AG20443 (cell line): ENCODE measurements at places on chromosomes 5 and 9.

- peak; percentile 62 for DNase-seq
Measured at GRCh38 chr5:139795074-139796001, at the start of gene PSD2. Gene PSD2 (plus strand): TSS chr5:139795808. CDS start chr5:139809441, 13,633 bp downstream.

DNA sequence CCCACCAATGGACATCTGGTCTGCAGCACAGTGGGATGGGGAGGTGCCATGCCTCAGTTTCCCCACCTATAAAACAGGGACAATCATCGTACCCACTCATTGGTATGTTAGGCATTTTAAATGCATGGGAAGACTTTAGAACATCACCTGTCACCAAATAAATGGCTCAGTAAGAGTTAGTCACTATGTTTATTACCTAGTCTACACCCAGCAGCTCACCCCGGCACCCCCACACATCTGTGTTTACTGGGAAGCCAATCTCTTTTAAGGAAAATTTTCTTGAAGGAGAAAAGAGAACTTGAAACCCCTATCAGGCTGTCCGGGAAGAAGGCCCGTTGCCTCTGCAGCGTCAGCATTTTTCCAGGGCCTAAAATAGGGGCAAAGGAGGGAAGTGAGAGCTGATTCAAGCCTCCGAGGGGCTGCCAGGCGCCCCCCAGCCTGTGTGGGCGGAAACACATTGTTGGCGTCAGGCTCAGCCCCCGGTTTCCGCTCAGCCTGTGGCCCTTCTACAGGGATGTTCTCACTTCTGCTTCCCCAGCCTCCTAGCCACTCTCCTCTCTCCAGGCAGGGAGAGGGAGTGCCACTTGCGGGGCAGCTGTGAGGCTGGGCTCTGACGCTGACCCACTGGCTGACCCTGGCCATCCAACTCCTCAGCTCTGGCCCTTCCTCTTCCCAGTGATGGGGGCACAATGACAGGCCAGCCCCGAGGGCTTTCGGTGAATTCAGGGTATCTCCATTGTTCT lies 4.6 kb downstream of the CSF1R start:
- DNase-seq = peak; percentile 24

DNA sequence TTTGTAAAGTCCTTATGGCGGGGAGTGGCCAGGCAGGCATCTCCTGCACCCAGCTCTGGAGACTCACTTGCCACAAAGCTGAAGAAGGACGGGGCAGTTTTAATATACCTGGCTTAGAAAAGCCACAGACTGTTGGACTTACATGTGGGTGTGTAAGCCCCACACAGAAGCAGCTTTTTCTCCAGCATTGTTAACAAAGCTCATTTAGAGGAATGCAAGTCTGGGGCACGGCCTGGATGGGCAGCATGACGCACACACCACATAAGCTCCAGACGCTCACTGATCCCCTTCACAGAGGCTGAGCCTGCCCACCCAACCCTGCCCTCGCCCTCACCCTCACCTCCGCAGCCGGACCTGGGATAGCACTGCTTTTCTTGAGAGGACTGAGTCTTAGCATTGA lies 58.0 kb upstream of the PDE8B start:
- DNase-seq = no peak

DNA sequence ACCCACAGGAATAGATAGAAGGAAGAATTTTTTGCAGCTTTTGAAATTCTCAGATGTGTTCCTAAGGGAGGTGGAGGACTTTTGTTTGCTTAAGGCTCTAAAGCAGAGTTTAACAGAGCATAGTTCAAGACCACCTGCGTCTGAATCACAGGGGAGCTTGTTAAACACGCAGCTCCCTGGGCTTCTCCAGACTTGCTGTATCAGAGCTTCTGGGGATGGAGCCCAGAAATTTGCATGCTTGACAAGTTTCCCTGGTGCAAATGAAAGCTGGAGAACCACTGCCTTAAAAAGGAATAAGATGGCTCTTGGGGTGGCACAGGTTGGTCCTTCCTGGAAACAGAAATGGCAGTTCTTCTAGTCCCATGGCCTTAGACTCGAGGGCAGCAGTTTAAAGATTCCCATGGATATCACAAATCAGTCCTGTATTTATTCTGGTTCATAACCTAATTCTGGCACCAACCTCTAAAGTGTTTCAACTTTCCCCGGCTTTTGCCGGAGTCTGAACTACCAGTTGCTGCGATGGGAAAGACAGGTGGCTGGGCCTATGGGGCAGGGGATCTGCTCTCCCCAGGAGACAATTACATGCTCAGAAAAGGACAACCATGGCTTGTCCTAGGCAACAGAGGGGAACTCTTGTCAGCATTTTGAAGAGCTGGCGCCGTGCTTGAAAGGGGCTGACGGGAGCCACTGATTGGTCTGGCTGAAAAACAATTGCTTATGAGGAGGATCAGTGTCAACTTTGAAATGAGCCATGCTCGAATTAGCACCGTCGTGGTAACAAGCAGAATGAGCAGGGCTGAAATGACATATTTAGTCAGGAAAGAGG lies 599.6 kb downstream of the CCDC171 start:
- no peak for DNase-seq

GRCh38 chr9:106816524-106816923 lies 46.4 kb upstream of the ZNF462 start:
- no peak for DNase-seq

DNA sequence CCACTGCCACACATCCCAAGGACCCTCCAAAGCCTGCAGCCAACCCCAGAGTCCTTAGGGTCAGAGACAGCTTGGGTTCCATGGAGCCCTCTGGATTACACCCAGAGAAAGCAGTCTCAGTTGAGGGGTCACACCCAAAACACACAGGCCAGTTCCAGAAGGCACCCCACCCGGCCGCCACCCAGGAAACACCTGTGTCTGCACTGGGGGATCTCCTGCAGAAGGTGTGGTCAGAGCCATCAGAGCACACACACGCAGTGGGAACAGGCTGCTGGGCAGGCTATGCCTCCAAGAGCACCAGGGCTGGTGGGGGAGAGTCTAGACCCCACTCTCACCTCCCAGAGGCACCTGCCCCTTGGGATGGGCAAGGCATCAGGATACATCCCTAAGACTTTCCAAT lies 27.3 kb downstream of the NIPAL4 start:
- no peak for DNase-seq

- DNase-seq = peak; percentile 21
Measured at GRCh38 chr9:115891929-115892328, 261.7 kb upstream of the PAPPA start.

DNA sequence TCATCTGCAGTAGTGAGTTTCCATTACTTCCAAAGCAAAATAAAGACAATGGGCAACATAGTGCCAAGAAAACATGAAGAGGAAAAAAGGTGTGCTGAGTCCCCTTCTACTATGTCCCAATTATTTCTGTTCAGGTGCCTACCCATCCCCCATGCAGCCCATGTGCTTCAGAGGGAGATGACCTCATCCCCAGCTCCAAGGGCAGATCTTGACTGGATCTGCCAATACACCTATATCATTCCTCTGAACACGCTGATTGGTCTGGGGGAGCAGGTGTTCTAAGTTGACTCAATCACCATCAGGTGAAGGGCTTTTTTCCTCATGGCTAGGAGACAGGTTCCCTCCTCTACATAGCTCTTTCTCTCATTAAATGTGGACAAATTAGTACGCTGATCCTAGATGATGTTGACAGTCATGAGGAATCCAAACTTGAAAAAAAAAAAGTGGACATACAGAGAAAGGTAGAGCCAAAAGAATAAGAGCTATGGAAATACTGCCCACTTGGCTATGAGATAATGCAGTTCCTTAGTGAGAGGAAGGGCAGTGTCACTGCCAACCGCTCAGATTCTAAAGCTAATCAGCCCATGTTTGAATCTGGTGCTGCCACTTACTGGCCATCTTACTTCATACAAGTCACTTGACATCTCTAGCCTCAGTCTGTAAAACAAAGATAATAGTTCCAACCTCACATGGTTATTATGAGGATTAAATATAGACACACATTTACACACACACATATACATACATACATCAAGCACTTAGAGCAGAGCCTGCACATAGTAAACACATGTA lies 23.1 kb downstream of the PRELID2 start:
- peak; percentile 59 for DNase-seq

- DNase-seq = no peak
Measured at GRCh38 chr9:16823906-16824305, 46.6 kb downstream of the BNC2 start.

DNA sequence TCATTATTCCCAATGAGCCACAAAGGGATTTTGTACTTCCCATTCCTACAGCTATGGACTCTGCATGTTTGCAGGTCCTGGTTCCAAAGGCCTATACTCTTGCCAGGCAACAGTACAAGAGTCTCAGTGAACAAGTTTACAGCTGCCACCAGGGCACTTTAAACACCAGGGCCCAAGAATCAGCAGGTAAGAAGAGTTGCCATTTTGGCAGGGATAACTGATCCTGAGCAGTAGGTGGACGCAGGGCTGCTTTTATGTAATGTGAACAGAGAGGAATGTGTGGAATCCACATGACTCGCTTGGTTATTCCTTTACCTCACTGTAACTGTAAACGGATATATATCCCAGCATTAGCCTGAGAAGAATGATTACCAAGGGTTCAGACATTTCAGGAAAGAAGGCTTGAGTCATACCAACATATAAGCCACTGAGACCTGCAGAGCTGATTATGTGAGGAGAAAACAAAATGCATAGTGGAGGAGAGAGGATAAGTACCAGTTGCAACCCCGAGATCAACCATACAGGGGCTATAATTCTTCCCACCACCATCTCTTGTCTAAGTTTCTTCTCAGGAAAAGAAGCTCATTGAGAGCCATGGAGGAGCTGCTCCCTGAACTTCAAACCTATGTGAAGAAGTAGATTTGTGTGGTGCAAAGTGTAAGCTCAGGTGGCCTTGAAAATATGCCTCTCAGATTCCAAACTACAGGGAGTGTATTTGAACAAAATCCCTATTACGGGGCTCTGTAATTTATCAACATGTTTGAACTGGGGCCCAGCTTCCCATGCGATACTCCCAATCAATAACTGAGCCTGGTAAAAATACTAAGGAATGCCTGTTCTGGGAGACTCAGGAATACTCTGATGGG lies 24.6 kb downstream of the RAPGEF6 start:
- peak; percentile 47 for DNase-seq

DNA sequence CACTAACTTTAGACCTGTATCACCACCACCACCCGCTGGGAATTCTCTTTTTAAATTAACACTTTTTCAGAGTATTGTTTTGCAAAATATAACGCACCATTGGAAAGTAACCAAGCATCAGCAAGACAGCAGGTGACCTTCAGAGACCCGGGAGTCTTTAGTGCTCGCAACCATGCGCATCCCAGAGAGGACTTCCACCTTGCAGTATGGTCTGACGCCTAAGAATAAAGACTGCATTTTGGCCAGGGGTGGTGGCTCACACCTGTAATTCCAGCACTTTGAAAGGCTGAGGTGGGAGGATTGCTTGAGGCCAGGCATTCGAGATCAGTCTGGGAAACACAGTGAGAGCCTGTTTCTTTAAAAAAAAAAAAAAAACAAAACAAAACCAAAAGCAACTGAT lies 113.8 kb downstream of the MED27 start:
- DNase-seq = no peak

GRCh38 chr9:90288275-90288639 lies 354.4 kb downstream of the DIRAS2 start:
- DNase-seq = no peak

DNA sequence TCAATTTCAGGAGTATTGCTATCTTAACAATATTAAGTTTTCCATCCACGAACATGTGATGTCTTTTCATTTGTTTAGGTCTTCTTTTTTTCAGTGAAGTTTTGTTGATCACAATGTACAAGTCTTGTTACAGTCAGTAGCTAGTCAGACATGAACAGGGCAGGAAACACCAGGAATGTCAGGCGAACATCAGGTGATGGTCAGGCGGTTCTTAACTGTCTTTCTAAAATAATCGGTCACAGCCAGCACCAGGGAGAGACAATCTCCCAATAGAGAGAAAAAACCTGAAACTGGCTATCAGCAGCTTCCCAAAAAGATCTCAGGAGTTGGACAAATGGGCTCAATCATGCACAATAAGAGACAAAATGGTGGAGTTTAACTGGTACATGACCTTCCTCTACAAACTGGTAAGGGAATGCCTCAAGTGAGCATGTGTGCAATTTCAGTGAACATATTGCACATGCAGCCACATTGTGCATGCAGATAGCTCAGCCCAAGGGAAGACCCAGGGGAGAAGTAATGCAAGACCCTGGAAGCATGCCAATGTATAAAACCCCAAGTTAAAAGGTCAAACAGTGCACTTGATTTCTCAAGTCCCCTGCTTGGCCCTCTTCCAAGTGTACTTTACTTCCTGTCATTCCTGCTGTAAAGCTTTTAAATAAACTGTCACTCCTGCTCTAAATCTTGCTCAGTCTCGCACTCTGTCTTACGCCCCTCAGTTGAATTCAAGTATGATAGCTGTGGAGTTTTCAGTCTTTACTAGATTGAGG lies 176.1 kb upstream of the RASEF start:
- DNase-seq = no peak

DNA sequence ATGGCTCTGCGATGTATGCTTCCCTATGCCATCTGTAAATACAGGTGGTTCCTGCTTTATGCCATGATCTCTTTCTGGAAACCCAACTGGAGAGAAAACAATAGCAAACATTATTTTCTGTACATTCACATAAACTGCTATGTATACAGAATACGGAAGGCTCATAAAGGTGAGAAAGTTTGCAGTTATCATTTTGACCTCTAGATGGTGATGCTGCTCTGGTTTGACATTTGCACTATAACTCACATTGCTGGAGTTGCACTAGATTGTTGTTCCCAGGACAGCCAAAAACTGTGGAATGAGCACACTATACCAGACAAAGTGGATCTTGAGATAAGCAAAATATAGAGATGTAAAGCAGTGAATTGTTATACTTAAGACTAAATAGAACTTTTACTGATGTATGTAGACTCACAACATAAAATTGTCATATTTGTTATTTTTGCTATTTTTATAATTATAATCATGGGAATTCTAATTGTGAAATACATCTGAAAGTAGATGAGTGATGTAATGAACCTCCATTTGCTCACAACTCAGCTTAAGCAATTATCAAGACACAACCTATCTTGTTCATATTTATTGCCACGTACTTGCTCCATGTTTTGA lies 246.5 kb downstream of the PTPRD start:
- DNase-seq = peak; percentile 10

DNA sequence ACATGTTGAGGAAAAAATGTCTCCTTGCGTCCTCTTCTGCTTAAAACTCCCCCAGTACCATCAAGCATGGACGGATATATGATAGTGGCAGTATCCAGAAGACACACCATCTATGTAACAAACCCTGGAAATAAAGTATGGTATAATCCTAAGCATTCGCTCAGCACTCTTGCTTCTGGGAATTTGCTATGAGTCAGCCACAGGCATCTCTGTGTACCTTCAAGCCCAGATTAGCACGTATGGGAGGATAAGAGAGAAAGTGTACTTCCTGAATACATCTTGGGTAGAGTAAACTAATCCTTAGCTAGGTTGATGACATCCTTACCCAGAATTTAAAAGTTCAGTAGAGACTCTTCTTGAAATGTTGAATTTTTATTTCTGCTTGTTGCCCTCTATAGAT lies 71.2 kb downstream of the GHR start:
- DNase-seq = no peak

- DNase-seq = no peak
Measured at GRCh38 chr9:100052375-100052774, 46.4 kb downstream of the ERP44 start.
